ENCODE measurements at places on chromosomes 12 and 14. TPM values are rescaled to one million over a fixed set of nuclear protein-coding genes. Genes with fewer than 3 reads are reported as not detected.

Gene ZDHHC22
- polyA plus RNA-seq: 23.8 TPM

Gene DCN
- polyA plus RNA-seq: not detected

Gene RERG
- polyA plus RNA-seq: 0.12 TPM

Gene RNASE7
- polyA plus RNA-seq: not detected

Gene CFAP251
- 1.9 TPM for polyA plus RNA-seq

Gene CLECL1
- polyA plus RNA-seq: not detected

Gene FMNL3
- polyA plus RNA-seq: 8.6 TPM

Gene CFAP54
- polyA plus RNA-seq: 0.33 TPM

Gene LHX5
- 4.6 TPM for polyA plus RNA-seq

Gene KLHL33
- 0.17 TPM for polyA plus RNA-seq

Gene KRT5
- polyA plus RNA-seq: 0.18 TPM

Gene HOXC6
- not detected for polyA plus RNA-seq

Gene CAPS2
- polyA plus RNA-seq: 2.3 TPM

Gene CD69
- not detected for polyA plus RNA-seq

Gene STRAP
- 107 TPM for polyA plus RNA-seq

Gene LRP1-AS
- not detected for polyA plus RNA-seq

Gene CLEC7A
- polyA plus RNA-seq: 0.06 TPM

Gene DAO
- not detected for polyA plus RNA-seq

Gene ZBTB42
- 3.1 TPM for polyA plus RNA-seq

Gene PPM1H
- polyA plus RNA-seq: 17.3 TPM

Gene LTBR
- polyA plus RNA-seq: 9.2 TPM

Gene RTL1
- polyA plus RNA-seq: 0.02 TPM

Gene KRT77
- polyA plus RNA-seq: 0.02 TPM

Gene MYF5
- polyA plus RNA-seq: 0.09 TPM

Gene RGS6
- polyA plus RNA-seq: 0.33 TPM

Gene TSPAN19
- 0.05 TPM for polyA plus RNA-seq

Gene SLC38A4
- 4.4 TPM for polyA plus RNA-seq
